Mammary microvascular endothelial cell (primary cell): ENCODE measurements at places on chromosomes 3 and 15. TPM values are rescaled to one million over a fixed set of nuclear protein-coding genes. Genes with fewer than 3 reads are reported as not detected.

Gene RASA2
- total RNA-seq, result 8.3 and 14.1 TPM in 2 replicates

Gene FSIP1
- 0.30 and 0.47 TPM in 2 replicates for total RNA-seq

Gene FAH
- total RNA-seq, result 17.1 and 19.4 TPM in 2 replicates

Gene C2CD4A
- 0.15 TPM in 1 of 2 replicates, not detected in the other for total RNA-seq

Gene LMOD3
- not detected in 2 replicates for total RNA-seq

Gene TRIM42
- not detected in 2 replicates for total RNA-seq

Gene GPR171
- not detected in 2 replicates for total RNA-seq
